ENCODE measurements at places on chromosomes 16 and 17.

GRCh38 chr17:21119247-21119918 is 7.4 kb upstream of the DHRS7B start:
- DNase-seq = peak; percentile 68

- DNase-seq = no peak
Measured at GRCh38 chr17:44416558-44417289, 27.3 kb upstream of the ITGA2B start.

DNA sequence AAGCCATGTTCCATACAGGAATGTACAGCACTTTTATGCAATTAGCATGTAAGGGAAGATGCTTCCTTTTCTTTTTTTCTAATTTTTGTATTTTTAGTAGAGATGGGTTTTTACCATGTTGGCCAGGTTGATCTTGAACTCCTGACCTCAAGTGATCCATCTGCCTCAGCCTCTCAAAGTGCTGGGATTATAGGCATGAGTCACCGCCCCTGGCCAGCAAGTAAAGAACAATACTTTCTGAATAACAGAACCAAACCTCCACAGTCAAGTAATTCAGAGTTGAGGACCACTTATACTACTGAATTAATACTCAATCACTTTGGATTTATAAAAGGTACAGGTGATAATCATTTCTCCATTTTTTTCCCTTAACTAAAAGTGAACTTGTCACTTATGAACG is 13.0 kb downstream of the C16orf87 start:
- DNase-seq = no peak

GRCh38 chr17:71655542-71655941 is 465.3 kb upstream of the SOX9 start:
- no peak for DNase-seq

DNA sequence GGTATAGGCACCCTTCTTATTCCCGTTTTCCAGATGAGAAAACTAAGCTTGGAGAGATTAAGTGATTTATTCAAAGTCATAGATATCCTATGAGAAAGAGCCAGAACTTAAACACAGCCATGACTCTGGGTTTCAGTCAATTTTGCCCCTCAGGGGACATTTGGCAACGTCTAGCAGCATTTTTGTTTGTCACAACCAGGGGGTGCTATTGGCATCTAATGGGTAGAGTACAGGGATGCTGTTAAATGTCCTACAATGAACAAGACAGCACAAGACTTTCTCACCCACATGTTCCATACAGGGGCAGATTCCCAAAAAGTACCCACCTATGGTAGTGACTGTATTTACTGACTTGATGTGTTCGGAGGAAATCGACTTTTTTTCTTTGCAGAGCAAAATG is 4.8 kb upstream of the SHISA9 start:
- no peak for DNase-seq

DNA sequence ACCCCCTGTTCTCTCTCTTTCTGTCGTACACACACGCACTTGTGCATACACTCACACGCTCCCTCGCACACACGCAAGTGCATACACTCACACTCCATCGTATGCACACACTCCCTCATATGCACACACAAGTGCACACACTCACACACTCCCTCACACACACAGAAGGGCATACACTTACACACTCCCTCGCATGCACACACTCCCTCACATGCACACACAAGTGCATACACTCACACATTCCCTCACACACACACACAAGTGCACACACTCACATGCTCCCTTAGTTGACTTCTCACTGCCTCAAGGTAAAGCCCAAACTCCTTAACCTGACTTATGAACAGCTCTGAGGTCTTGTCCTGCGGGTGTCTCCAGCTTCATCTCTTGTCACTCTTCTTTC is 78.7 kb downstream of the NOG start:
- DNase-seq = no peak

GRCh38 chr17:41985919-41986318 is 19.3 kb downstream of the CNP start:
- no peak for DNase-seq

- DNase-seq = peak; percentile 14
Measured at GRCh38 chr17:57965521-57966160, 10.4 kb upstream of the CUEDC1 start.

DNA sequence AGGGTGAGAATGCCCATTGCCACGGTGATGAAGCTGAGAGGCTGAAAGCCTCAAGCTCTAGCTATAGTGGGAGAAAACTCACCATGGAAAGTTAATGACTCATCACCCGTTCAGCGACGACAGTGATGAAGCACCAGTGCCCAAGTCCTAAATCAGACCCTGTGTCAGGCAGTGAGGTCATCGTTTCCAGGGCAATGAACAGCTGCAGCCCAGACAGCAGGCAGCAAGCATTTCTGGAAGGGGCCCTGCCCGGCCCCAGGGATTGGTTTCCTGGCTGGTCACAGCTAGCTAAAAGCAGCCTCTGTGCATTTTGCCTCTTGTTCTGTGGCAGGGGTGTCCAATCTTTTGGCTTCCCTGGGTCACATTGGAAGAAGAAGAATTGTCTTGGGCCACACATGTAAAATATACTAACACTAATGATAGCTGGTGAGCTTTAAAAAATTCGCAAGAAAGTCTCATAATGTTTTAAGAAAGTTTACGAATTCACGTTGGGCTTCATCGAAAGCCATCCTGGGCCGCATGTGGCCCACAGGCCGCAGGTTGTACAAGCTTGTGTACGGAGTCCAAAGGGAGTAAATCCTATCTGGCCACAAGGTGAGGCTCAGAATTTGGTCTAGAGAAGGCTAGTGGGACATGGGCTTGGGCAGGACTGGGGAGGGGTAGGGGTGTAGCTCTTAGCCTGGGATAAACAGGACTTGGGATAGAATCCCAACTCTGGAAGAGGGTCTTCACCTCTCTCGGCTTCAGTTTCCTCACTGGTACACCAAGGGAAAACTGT is 40.6 kb downstream of the MIS12 start:
- peak; percentile 51 for DNase-seq

- no peak for DNase-seq
Measured at GRCh38 chr16:50441486-50442157, 72.8 kb upstream of the BRD7 start.

- no peak for DNase-seq
Measured at GRCh38 chr17:57959929-57960328, 4.7 kb upstream of the CUEDC1 start.

DNA sequence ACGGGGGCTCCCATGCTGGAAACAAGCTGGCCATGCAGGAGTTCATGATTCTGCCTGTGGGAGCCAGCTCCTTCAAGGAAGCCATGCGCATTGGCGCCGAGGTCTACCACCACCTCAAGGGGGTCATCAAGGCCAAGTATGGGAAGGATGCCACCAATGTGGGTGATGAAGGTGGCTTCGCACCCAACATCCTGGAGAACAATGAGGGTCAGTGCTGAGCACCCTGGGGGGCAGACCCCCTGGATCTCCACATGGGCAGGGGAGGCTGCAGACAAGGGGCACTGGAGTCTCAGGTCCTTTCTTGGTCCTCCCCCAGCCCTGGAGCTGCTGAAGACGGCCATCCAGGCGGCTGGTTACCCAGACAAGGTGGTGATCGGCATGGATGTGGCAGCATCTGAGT is 4.2 kb downstream of the ENO3 start:
- DNase-seq = no peak

DNA sequence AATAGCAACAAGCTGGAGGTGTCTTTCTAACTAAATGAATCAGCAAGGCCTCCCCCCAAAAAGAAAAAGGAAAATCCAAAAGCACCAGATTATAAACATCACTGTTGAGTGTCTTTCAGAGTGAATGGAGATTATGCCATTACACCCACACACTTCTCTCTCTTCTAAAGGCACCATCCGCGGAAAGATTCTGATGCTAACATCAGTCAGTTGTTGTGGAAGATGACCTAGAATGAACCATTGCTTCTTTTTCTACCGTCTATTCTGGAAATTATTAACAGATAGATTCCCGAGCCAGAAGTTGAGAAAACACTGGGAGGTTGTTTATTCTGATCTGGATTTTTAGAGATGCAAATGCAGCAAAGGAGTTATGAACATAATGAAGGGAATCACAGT is 60.9 kb upstream of the FAM20A start:
- DNase-seq = no peak

DNA sequence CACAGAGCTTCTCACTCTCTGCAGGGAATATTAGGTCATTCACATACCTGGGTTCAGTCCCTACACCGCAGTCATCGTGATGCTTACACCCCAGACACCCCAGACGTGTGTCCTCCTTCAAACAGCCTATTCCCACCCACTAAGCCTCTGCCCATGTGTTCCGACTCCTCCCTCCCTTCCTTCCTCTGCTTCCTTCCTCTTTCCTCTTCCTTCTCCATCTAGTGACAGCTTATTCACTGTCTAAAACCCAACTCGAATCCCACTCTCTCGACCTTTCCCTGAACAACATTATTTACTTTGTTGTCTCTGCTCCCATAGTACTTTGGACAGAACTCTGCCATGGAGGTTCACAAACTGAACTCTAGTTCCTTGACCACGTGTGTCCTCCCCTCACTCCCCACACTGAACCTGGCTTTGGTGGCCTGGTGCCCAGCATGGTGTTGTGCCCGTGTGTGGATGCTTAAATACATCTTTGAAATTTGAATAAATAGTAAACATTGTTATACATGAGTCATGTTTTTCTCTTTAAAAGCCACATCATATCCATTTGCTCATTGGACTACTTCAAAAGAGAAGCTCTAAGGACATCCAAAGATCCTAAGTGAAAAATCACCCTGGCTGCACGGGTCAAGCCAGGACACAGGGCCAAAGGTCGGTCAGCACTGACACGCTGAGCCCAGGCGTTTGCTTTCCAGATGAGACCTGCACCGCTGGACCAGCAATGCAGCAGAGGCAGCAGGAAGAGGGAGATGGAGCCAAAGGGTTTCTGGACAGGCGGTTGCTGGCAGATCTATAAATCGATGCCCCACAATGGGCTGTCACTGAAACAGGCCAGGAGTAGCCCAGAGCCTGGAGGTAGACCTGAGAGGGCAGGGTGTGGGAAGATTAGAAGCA is 14.1 kb upstream of the G6PC1 start:
- no peak for DNase-seq

- DNase-seq = no peak
Measured at GRCh38 chr17:55336426-55336825, 71.7 kb downstream of the HLF start.

DNA sequence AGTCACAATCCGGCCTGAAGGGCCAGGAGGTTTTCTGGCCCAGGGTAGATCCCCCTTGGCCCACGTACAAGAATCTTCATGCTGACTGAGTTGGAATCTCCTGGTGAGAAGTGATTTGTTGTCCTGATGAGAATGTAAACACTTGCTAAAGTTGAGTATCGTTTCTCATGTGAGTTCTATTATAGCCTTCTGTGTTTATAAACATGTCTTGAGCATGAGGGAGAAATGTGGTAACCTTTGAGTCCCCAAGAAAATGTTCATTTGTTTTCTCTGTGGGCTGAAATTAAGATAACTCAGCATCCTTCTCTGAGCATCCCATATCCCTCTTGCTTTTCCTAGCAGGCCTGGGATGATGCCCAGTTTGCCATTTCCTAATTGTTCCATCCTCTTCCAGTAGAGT is 204.8 kb downstream of the FTO start:
- DNase-seq = no peak

- no peak for DNase-seq
Measured at GRCh38 chr16:3035972-3036725, 595 bp downstream of the BICDL2 start.

DNA sequence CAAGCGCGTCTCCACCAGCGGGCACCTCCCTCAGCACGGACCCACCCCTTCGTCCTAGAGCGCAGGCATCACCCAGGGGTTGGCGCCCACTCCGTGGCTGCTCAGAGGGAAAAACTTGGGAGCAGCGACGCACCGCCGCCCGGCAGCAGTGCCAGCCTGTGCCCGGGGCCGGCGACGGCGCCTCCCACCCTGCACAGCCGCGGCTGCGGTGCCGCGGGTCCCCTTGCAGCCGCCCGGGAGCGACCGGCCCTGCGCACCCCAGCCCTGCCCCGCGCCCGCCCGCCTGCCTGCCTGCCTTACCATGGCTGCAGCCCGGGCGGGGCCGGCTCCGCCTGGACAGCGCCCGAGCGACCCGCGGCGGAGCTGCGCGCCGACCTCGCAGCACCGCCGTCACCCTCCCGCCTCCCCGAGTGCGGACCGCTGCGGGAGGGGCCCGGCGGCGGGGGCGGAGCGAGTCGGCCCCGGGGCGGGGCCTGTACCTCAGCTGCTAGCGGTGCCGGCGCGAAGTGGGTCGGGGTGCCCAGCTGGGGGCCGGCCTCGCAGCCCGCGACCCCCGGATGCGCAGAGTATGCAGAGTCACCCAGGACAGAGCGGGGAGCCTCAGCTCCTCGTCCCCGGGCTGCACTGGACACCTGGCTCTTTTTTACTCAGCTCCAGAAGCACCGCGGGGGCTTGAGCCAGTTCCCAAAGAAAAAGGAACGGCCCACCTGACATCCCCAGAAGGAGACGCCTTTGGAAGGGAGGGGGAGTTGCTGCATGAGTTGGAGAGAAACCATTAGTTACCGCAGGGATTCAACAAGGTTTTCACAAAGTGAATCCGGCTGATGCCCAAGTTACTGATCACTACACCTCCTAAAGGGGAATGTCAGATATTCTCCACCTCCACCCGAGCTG is 17.5 kb upstream of the MTMR4 start:
- peak; percentile 37 for DNase-seq

GRCh38 chr17:76881966-76882365 is 13.8 kb downstream of the MGAT5B start:
- DNase-seq = no peak

DNA sequence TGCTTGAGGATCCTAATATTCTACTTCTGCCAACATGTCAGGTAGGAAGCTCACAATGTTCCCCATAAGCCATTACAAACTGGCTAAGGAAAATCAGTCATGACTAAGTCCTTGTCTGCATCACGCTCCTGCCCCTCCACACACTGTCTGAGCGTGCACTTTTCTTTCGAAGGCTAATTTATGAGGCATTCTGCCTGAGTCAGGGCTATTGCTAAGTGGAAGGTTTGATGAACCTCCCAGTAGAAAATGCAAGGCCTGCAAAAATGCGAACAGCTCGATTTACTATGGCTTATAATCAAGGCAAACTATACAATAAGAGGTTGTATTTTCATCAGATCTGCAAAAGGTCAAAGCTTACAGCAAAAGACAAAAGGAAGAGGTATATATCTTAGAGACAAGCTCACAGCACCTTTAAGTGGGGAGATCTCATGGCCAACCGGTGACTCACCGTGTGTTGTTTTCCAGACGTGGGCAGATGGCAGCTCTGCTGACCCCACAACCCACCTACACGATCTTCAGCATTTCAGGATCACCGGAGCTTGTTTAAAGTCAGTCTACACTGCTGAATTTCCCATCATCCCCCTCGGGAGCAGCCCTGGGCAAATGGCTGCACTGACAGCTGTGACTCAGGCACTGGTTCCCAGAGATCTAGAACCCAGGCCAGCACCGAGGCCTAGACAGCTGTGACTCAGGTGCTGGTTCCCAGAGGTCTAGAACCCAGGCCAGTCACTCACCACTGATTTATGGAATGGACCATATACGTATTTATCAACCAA is 26.1 kb downstream of the MEAK7 start:
- DNase-seq = no peak

DNA sequence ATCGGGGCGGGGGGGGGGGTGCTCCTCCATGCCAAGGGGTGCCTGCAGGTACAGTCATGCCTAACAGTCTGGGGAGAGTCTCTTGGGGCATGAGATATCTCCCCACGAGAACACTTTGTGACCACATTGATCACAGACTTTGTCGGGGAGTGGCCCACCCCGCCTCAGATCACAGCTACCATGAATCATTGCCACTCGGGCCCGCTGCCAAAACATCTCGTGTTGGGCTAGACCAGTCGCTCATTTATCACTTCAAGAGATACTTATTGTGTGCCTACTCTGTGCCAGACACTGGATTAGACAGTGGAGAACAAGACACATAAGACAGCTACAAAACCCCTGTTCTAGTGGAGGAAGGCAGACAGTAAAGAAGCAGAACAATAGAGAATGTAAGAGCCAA is 72.6 kb downstream of the CLEC16A start:
- peak; percentile 50 for DNase-seq

Data from mesothelial cell of epicardium (in vitro differentiated cells).